Osteoblast (primary cell): ENCODE measurements at places on chromosomes 1 and 21. TPM values are rescaled to one million over a fixed set of nuclear protein-coding genes. Genes with fewer than 3 reads are reported as not detected.

The MYCBP gene
- total RNA-seq = 2.1 and 2.5 TPM in 2 replicates

The RXRG gene
- total RNA-seq = not detected in 2 replicates

The RUSC1 gene
- 15.6 and 16.5 TPM in 2 replicates for total RNA-seq

The SLC44A3 gene
- 2.9 and 7.1 TPM in 2 replicates for total RNA-seq

The CLEC20A gene
- under 0.01 TPM in 1 of 2 replicates, not detected in the other for total RNA-seq

The PLA2G5 gene
- total RNA-seq = 1.8 and 2.9 TPM in 2 replicates

The PDE9A gene
- total RNA-seq = 0.36 TPM in 1 of 2 replicates, not detected in the other

DNA sequence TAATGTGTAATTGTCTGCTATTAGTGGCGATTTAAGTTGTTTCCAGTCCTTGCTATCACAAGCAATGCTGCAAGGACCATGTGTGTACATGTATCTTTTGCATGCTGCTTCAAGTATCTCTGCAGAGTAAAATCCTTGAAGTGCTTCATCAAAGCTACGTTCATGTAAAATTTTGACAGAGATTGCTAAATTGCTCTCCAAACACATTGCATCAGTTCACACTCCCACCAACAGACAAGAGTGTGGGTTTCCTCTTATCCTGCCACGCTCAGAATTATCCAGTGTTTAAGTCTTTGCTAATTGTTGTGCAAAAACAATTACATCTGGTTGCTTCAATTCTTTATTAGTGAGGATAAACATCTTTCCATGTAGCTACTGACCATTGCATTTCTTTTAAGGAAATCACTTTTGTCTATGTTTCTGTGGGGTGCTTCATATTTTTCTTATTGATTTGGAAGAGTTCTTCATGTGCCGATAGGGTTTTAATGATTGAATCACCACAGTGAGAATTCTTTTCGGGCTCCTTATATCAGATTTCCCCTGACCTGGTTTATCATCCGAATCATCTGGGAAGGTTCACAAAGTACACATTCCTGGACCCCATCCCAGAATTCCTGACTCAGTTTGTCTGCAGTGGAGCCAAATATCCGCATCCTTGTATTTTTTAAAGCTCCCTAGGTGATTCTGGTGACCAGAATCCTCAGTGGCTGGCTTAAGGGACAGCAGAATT, 56.3 kb upstream of the GALNT2 start:
- no peaks in the 10 kb centered on the region for H3K4me1 ChIP-seq
- H3K36me3 ChIP-seq = no peaks in the 10 kb centered on the region

DNA sequence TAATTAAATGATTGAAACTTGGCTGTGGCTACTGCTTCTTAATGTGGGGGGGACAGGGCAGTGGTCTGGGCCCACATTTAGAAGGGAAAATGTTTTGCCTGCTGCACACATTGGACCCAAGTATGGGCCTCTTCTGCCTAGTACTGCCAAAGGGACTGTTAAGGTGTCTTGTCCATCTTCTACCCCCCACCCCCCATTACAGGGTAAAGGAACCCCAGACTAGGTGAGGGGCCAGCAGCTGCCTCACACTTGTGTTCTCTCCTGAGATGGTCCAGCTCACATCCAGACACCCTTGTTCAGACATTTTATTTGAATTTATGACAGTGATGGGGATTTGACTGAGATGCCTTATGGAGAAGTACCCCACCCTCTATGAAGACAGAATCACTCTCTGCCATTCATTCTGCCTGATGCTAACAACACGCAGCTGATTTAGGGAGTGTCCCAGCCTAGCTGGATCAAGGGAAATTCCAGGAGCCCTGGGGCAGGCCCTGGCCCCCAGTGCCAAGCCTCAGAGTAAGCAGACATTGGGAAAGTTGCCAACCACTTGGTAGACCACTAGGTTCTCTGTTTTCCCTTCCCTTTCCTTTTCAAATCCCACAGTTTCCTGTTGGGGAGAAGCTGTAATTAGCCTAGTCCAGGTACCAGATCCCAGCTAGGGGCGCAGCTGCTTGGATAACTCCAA, 42.1 kb downstream of the YARS1 start:
- no peaks in the 10 kb centered on the region for H3K27me3 ChIP-seq
- H3K4me3 ChIP-seq = no peak overlapping the region
- H3K27ac ChIP-seq = no peak overlapping the region
- H3K4me1 ChIP-seq = peaks cover 5% of the 10 kb centered on the region

DNA sequence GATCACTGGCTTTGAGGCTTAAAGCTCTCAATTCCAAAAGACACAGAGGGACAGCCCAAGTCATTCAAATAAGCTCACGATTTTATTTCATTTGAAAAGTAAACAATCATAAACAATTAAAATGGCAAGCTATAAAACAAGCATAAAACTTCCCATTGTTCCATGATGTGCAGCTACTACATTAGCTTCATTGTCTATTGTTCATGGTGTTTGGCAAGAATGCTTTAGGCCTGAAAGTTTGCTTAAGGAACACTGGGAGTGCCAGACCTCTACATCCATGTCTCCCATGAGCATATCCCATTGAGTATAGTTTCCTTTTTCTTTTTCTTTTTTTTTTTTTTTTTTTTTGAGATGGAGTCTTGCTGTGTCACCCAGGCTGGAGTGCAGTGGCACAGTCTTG, 286.1 kb upstream of the ESRRG start:
- H3K27ac ChIP-seq = no peak overlapping the region
- no peaks in the 10 kb centered on the region for H3K27me3 ChIP-seq
- no peaks in the 10 kb centered on the region for H3K4me1 ChIP-seq
- no peak overlapping the region for H3K4me3 ChIP-seq
- DNase-seq = no peak

GRCh38 chr1:158356616-158357015, 2.9 kb downstream of the CD1E start:
- DNase-seq = no peak
- no peaks in the 10 kb centered on the region for H3K36me3 ChIP-seq
- H3K4me3 ChIP-seq = no peak overlapping the region
- no peaks in the 10 kb centered on the region for H3K4me1 ChIP-seq
- no peaks in the 10 kb centered on the region for H3K27me3 ChIP-seq
- H3K27ac ChIP-seq = no peak overlapping the region

DNA sequence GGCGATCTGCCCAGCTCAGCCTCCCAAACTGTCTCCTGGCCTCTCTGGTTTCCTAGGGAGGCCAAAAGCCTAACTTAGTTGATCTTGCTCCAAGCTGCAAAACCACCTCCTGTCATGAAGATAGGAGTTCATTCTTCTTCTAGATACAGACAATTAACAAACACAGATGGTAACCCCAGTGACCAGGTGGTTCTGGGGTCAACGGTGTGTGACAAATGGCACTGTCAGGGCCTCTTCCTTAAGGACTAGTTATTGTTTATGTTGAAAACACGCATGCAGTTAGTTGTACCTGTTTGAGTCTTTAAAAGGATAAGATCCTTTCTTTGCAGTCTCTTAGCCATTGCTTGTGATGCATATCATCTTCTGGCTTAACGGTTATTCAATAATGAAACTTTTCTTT, 4.6 kb upstream of the UMODL1 start:
- H3K4me3 ChIP-seq = no peak overlapping the region
- no peaks in the 10 kb centered on the region for H3K4me1 ChIP-seq
- H3K36me3 ChIP-seq = no peaks in the 10 kb centered on the region
- H3K27me3 ChIP-seq = peaks cover 55% of the 10 kb centered on the region

DNA sequence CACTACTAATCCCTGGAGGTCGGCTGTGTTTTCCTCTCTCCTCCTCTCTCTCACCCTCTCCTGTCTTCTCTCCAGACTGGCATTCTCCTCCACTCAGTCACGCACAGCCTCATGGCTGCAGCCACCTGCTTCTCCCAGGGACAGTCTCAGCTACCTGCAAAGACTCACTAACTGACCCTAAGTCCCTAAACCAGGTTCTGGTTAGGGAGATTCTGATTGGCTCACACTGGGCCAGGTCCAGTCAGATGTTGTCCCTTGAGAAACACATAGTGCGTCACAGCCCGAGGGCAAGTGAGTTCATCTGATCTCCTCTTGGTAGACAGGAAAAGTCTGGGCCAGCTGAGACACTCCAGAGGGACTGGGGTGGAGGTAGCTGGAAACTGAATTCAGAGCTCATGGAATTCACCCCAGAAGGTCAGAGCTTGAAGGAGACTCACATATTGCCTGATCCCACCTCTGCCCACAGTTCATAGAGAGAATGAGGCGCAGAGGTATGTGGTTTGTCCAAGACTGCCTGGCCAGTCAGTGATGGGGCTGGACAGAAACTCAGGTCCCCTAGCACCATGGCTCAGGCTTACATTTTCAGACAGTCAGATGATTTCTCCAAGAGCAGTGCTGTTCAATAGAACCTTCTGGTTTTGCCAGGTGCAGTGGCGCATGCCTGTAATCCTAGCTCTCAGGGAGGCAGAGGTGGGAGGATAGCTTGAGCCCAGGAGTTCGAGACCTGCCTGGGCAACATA, 40.4 kb upstream of the RPL11 start:
- peaks cover 7% of the 10 kb centered on the region for H3K4me1 ChIP-seq
- peak; percentile 85 for DNase-seq
- H3K27me3 ChIP-seq = peaks cover 11% of the 10 kb centered on the region
- no peak overlapping the region for H3K4me3 ChIP-seq

DNA sequence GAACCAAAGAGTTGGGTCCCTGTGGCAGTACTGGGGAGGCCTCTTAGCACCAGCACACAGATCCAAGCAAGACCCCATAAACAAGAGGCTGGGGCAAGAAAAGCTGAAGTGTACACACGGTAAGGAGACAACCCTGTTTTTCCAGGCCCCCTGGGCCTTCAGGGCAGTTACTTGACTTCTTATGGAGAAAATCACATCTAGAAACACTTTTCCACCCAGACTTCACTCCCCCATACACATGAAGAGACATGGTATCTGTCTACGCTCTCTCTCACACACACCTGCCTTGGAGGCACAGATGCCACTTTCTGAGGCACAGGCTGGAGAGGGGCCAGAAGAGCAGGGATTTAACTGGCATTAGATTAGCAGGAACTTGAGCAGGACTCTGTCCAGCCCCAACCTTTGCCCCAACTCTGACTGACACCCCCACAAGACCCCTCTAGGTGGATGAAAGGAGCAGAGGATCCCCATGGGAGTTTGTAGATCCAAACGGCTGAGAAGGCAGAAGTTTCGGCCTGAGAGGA, 2.2 kb downstream of the CERS2 start:
- peak overlapping the region; percentile 95 for H3K4me3 ChIP-seq
- H3K27ac ChIP-seq = peak overlapping the region; percentile 69
- H3K4me1 ChIP-seq = peaks cover 42% of the 10 kb centered on the region
- peak; percentile 59 for DNase-seq
- no peaks in the 10 kb centered on the region for H3K27me3 ChIP-seq
- peaks cover 14% of the 10 kb centered on the region for H3K36me3 ChIP-seq

DNA sequence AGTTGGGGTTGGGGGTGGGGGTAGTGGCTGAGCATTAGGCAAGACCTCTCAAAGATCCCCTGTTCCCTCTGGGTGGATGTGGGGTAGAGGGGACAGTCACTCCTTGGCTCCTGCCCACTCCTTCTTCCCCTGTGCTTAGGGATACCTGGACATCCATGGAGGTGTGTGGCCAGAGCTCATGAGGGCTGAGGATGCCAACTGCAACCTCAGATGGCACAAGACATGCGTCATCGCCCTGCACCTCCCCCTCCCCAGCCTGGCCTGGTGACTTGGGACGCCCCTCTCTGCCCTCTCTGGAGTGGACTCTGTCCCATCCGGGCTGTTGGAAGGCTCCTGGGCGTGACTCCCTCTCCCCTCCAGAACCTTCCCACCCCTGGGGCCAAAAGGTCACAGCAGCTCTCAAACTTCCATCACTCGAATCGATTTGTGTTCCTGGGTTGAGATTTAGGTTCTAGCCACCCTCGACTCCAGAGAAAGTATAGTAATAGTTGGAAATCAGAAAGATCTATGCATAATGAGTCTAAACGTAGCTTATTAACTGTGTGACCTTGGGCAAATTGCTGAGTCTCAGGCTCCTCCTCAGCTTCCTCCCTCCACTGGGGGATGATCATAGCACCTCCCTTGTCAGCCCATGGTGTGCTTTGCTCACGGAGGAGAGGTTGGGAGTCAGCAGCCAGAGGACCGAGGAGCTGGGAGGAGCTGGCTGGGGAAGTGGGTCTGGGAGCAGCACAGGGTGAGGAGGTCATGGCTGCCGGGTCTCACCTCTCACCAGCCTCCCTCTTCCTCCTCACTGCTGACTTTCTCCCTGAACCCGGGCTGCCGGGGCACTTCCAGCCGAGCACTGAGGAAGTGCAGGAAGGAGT, 2.2 kb upstream of the PTPN7 start:
- peak; percentile 84 for DNase-seq
- peaks cover 2% of the 10 kb centered on the region for H3K27me3 ChIP-seq
- H3K4me1 ChIP-seq = no peaks in the 10 kb centered on the region
- H3K4me3 ChIP-seq = no peak overlapping the region
- H3K36me3 ChIP-seq = no peaks in the 10 kb centered on the region
